Retina (tissue), 1 donor: ENCODE measurements at places on chromosomes 7 and 10.

DNA sequence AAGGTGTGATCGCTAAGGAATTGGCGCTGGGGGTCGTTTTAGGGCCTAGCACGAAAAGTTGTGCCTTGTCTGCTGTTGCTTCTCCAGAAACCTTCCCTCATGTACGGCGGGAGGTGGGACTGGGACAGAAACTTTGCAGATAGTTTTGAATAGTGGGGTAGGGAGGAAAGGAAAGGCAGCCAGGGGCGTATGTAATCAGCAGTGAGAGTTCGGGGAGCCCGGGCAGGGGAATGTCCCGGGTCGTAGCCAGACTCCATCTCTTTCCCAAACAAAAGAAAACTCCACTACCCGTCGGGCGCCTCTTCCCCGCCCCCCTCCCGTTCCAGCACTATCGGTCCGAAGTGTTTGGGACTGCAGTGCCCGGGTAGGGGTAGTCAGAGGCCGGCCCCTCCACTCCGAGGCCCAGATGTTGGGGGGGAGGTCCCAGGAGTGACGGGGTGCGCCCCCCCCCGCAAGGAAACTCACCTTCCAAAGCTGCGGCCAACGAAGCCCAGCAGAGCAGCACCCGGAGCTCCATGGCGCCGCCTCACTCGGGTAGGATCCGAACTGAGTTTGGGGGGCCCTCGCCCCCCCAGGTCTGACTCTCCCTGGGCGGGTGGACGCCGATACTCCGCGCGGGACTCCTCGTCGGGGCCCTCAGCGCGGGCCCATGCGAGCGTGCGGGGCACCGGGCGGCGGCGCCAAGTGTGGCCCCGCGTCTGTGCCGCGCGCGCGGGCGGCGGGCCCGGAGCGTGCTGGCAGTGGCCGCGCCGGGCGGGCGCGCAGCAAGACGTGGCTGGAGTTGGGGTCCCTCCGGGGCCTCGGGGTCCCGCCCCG lies 601 bp downstream of the EPHB4 start:
- peak; percentile 67 for DNase-seq

- DNase-seq, result no peak
Observed at GRCh38 chr7:124914298-124914697, 15.3 kb downstream of the POT1 start.

- DNase-seq, result no peak
Observed at GRCh38 chr7:104415700-104416099, 87.3 kb downstream of the LHFPL3 start.

GRCh38 chr10:78472551-78472890 lies 438.9 kb downstream of the RPS24 start:
- DNase-seq, result peak; percentile 76

GRCh38 chr10:69854511-69855345 lies 53.0 kb downstream of the COL13A1 start:
- DNase-seq, result no peak

GRCh38 chr7:16708511-16708910 lies 45.0 kb upstream of the TSPAN13 start:
- no peak for DNase-seq

DNA sequence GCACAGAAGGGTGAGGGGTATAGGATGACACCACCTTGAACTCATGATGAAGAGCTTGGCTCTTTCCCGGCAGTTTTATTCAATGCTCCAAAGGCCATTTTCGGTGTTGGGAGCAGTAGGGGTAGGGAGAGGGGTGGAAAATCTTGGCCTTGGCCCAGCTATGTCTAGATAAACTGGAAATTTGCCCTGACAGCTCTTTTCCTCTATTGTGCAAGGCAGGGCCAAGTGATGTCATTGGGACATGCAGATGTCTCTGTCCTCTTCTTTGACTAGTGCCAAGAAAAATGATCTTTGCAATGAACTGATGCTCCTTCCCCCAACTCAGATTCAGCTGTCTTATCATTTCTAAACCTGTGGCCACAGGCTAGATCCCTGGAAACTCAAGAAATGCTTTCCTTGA lies 27.7 kb upstream of the PRKCQ start:
- DNase-seq, result no peak

DNA sequence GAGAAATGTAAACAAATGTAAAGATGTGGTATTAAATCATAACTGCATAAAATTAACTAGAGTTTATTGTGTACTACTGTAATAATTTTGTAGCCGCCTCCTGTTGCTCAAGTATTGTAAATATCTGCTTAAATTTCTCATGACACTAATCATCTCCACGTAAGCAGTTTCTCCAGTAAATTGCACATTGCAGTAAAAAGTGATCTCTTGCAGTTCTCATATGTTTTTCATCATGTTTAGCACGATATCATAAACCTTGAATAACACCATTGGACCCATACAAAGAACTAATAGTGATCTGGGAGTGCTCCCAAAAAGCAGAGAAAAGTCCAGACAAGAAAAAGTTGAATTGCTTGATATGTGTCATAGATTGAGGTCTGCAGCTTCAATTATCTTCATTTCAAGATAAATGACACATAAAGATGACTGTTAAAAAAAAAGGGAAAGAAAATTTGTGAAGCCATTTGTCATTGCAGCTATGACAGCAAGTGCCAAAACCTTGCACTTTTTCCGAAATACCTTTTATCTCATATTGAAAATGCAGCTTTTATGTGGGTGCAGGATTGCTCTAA lies 15.3 kb downstream of the LIPA start:
- DNase-seq, result no peak

GRCh38 chr10:62613424-62613823 lies 191.1 kb upstream of the ADO start:
- no peak for DNase-seq

DNA sequence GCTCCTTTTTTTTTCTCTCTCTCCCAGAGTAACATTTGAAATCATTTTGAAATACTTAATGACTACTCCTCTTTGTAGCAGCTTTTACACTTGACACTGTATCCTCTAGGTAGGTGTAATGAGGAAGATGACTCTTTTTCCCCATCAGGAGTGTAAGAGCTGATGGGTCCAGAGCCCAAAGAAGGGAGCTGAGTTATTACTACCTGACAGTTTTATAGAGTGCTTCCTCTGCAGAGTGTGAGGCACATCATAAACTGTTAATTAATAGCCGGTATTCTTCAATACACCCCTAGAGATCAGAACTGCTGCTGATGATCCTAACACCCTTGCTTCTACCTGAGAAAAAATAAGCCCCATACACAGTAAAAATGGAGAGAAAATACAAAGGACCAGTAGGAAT lies 279.8 kb upstream of the SEMA3A start:
- DNase-seq, result no peak

GRCh38 chr10:87670586-87670985 lies 10.9 kb downstream of the PAPSS2 start:
- DNase-seq, result no peak

GRCh38 chr10:103824281-103824680 lies 31.1 kb downstream of the SH3PXD2A start:
- DNase-seq, result no peak

- no peak for DNase-seq
Observed at GRCh38 chr7:7920481-7920880, 48.1 kb upstream of the GLCCI1 start.

- DNase-seq, result no peak
Observed at GRCh38 chr7:32515890-32516550, 20.7 kb downstream of the AVL9 start.

- DNase-seq, result no peak
Observed at GRCh38 chr10:30057894-30058556, 1.4 kb downstream of the JCAD start.

GRCh38 chr10:34224639-34225038 lies 590.5 kb downstream of the PARD3 start:
- no peak for DNase-seq

DNA sequence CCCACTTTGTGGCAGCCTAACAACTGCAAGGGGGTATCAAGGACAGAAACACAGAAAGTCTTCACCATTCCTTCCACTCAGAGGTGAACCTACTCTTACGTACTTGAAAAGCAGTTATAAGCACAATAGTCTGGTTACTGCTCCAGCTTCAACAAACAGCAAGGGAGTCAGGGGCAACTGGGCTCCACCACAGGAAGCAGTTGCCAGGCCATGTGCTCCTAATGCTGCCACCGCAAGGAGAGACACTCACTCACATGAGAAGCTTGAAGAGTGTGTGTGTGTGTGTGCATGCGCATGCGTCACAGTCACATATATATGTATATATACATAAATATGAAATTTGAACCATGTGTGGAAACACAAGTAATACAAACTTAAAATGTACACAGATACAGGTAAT lies 65.5 kb downstream of the GRB10 start:
- no peak for DNase-seq

- DNase-seq, result no peak
Observed at GRCh38 chr7:129037585-129037984, 17.3 kb downstream of the TNPO3 start.

- DNase-seq, result no peak
Observed at GRCh38 chr7:159130820-159131219, 13.8 kb downstream of the VIPR2 start.

GRCh38 chr10:113137941-113138685 lies 188.1 kb downstream of the TCF7L2 start:
- DNase-seq, result no peak

- no peak for DNase-seq
Observed at GRCh38 chr10:43824934-43825333, 176.3 kb upstream of the ZNF32 start.

GRCh38 chr10:104299031-104299904 lies 30.3 kb downstream of the GSTO2 start:
- no peak for DNase-seq

GRCh38 chr7:117630501-117630900 lies 150.7 kb downstream of the CFTR start:
- DNase-seq, result no peak

DNA sequence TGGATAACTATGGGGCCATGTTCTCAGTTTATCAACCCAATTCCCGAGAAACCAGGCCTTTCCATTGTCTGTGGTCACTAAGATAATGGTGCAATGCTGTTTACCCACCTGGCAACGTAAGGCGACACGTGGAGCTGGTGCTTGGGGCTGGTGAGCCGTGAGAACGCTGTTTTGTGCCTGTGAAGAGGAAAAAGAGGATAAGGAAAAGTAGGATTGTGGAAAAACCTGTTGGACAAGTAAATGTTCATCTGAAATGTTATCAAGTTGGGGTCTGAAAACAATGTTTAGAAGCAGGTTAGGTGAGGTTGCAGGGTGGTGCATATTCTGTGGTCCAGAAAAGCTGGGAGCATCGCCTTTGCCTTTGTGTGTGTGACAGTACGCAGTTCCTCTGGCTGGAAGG lies 88.5 kb downstream of the PPP1R17 start:
- no peak for DNase-seq
